ENCODE measurements at places on chromosomes 11 and 22. TPM values are rescaled to one million over a fixed set of nuclear protein-coding genes. Genes with fewer than 3 reads are reported as not detected.

GRCh38 chr11:71977743-71978418 lies 20.8 kb upstream of the IL18BP start:
- H3K27ac ChIP-seq = no peak overlapping the region
- peak; percentile 74 for DNase-seq
- H3K4me1 ChIP-seq = no peaks in the 10 kb centered on the region
- H3K4me3 ChIP-seq = no peak overlapping the region
- H3K36me3 ChIP-seq = no peaks in the 10 kb centered on the region
- no peaks in the 10 kb centered on the region for H3K27me3 ChIP-seq

- DNase-seq = no peak
- H3K36me3 ChIP-seq = no peaks in the 10 kb centered on the region
- H3K4me1 ChIP-seq = peaks cover 5% of the 10 kb centered on the region
- no peak overlapping the region for H3K27ac ChIP-seq
Observed at GRCh38 chr11:127629200-127629599, 628.6 kb upstream of the KIRREL3 start.

DNA sequence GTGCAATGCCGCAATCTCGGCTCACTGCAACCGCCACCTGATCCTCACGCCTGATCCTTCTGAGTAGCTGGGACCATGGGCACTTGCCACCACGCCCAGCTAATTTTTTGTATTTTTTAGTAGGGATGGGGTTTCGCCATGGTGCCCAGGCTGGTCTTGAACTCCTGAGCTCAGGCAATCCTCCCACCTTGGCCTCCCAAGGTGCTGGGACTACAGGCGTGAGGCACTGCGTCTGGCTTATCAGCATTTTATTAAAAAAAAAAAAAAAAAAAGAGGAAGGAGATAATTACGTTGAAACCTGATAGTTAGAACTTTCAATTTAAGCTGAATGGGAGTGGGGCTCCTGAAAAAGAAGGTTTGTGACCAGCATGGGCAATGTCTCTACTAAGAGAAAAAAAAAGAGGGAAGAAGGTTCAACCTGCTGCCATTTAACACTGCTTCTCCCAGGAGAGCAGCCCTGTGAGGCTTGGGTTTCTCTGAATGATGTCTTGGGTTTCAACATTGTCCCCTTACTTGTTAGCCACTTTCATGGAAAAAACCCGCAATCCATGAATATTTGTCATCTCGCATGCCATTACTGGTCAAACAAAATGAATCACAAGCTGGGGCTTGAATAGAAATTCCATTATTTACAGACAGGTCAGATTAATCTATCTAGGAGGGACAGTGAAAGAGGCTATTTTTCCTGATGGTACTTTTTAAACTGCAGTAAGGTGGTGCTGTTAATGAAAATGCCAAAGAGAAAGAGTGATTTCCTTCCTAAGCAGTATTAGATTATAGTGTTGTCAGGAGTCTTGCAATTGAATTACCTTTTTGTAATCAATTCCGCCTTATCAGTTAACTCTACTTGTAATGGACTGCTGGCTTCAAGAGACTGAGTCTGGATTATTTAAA lies 72.5 kb downstream of the PACS1 start:
- H3K36me3 ChIP-seq = no peaks in the 10 kb centered on the region
- no peaks in the 10 kb centered on the region for H3K27me3 ChIP-seq
- H3K4me3 ChIP-seq = no peak overlapping the region
- H3K27ac ChIP-seq = no peak overlapping the region
- no peak for DNase-seq

GRCh38 chr22:24809331-24809730 lies 3.3 kb downstream of the SGSM1 start:
- no peak overlapping the region for H3K27ac ChIP-seq

DNA sequence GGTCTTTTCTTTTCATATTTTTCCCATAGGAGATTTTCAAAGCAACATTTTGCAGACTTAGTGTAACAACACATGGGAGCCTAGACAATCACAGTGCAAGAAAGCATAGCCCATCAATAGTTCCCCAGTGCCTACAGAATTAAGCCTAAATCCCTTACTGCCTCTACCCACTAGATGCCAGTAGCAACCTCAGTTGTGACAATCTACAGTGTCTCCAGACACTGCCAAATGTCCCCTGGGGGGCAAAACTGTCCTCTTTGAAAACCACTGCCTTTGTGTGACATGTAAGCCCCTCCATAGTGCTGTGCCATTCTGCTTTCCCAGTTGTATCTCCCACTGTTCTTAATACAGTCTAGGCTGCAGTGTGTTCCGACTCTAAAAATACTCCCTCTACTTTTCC lies 1329.0 kb downstream of the LRRC4C start:
- H3K27me3 ChIP-seq = no peaks in the 10 kb centered on the region
- no peak overlapping the region for H3K4me3 ChIP-seq
- peak; percentile 94 for DNase-seq
- no peak overlapping the region for H3K27ac ChIP-seq
- peaks cover 65% of the 10 kb centered on the region for H3K4me1 ChIP-seq
- no peaks in the 10 kb centered on the region for H3K36me3 ChIP-seq

GRCh38 chr11:75474878-75475766 lies 42.1 kb upstream of the KLHL35 start:
- peak; percentile 72 for DNase-seq
- peaks cover 20% of the 10 kb centered on the region for H3K4me1 ChIP-seq
- peak overlapping the region; percentile 24 for H3K4me3 ChIP-seq
- H3K27ac ChIP-seq = no peak overlapping the region
- H3K27me3 ChIP-seq = no peaks in the 10 kb centered on the region

The TCP11L1 gene
- 44.5 TPM for total RNA-seq

The OOSP1 gene
- total RNA-seq = not detected

The TLCD5 gene
- 13.4 TPM for total RNA-seq

The TEAD1 gene
- total RNA-seq = 74.6 TPM
